ENCODE measurements at places on chromosomes 6 and 20. TPM values are rescaled to one million over a fixed set of nuclear protein-coding genes. Genes with fewer than 3 reads are reported as not detected.

Gene LAMA2
- total RNA-seq, result 9.5 TPM

Gene DDX43
- 0.84 TPM for total RNA-seq

Gene GABRR1
- total RNA-seq, result not detected

Gene SLC22A7
- not detected for total RNA-seq

Gene EDN3
- not detected for total RNA-seq

Gene ZKSCAN3
- total RNA-seq, result 3.3 TPM

Gene FGD2
- not detected for total RNA-seq

Gene PTCRA
- total RNA-seq, result not detected

Measured in bronchus fibroblast of lung (primary cell).